Natural killer cell treated with Interleukin-12 subunit alpha and Interleukin-12 subunit beta and Interleukin-15 and Interleukin-18, amount 100 ng/mL, for 72 hours (primary cell): ENCODE measurements at places on chromosomes 7 and 10.

DNA sequence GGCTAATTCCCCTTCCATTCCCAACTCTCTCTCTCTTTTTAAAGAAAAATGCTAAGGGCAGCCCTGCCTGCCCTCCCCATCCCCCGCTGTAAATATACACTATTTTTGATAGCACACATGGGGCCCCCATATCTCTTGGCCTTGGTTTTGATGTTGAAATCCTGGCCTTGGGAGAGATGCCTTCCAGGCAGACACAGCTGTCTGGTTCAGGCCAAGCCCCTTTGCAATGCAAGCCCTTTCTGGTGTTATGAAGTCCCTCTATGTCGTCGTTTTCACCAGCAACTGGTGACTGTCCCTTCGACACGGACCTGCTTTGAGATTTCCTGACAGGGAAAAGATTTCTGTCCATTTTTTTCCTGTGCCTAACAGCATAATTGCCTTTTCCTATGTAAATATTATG is 3.0 kb downstream of the ADRA2A start:
- DNase-seq: no peak
- no peak overlapping the region for H3K27ac ChIP-seq
- peaks cover 3% of the 10 kb centered on the region for H3K4me1 ChIP-seq
- peaks cover 23% of the 10 kb centered on the region for H3K27me3 ChIP-seq
- peak overlapping the region; percentile 36 for H3K4me3 ChIP-seq

DNA sequence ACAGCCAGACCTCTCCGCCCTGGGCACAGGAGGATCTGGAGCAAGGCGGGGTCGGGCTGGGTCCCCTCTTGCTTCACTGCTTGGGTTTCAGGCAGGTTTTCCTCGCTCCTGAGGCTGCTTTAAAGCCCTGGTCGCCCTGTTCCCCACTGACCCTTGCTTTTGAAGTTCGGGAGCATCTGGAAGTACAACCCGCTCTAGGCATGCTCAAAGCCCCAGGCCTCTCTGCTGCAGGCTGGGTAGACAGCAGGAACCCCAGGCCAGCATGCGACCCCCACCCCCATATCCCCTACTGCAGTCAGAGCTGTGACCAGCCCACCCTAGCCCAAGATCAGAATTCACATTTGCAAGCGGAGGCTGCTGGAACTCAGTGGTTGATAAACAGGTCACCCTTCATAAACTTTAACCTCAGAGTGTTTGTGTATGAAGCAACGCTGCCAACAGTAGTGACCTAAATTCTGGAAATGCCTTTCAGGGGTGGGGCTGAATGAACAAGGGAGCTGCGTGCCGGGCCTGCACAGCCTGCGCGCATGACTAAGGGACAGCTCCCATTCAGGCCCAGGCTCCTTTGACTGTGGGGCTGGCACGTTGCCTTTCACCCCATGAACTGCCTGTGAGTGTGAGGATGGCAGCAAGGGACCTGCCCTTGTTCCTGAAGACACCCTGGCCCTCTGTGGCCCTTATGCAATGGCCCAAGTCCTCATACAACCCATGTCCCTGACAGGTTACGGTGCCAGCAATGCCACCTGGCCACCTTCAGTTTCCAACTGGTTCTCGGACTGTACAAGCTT is 52.5 kb downstream of the PROSER2 start:
- peaks cover 7% of the 10 kb centered on the region for H3K27me3 ChIP-seq
- H3K27ac ChIP-seq: no peak overlapping the region
- H3K4me3 ChIP-seq: no peak overlapping the region
- no peaks in the 10 kb centered on the region for H3K36me3 ChIP-seq
- H3K4me1 ChIP-seq: peaks cover 6% of the 10 kb centered on the region

DNA sequence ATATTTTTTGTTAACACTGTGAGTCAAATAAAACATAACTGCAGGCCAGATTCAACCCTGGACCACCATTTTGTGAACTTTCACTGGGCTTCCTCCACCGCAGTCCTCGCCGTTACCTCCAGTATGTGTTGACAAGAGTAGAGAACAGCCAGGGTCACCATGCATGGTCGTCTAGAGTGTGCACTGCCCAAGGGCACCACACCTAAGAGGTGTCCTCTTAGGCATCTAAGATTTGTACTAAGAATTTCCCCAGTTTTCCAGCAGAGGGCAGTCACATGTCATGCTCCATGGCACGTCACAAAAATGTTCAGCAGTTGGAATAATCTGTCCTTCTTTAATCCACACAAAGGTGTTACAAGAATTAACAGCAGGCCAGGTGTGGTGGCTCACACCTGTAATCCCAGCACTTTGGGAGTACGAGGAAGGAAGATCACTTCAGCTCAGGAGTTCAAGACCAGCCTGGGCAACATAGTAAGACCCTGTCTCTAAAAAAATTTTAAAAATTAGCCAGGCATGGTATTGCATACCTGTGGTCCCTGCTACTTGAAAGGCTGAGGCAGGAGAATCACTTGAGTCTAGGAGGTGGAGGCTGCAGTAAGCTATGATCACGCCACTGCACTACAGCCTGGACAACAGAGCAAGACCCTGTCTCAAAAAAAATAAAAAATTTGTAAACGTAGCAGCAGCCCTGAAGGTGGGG is 71.2 kb upstream of the FOXK1 start:
- H3K4me3 ChIP-seq: no peak overlapping the region
- no peak overlapping the region for H3K27ac ChIP-seq
- H3K27me3 ChIP-seq: peaks cover 3% of the 10 kb centered on the region
- peaks cover 8% of the 10 kb centered on the region for H3K4me1 ChIP-seq
- H3K36me3 ChIP-seq: no peaks in the 10 kb centered on the region

DNA sequence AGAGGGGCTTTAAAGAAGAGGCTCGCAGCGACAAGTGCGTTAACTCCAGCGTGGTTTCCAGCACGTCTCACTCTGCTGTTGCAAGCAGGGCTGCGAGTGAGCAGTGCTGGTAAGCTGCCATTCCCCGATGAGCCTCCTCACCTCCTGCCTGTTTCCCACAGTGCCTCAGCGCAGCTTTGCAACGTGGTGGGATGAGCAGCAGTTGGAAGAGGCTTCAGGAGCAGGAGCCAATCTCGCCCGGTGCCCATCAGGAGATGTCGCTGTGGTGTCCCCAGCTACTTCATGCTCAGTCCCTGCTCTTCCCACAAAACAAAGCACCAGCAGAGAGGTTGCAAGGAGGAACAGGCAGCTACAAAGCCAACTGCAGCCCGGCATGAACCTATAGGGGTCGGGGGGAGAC is 2.4 kb upstream of the ADARB2 start:
- H3K4me1 ChIP-seq: no peaks in the 10 kb centered on the region
- H3K27ac ChIP-seq: no peak overlapping the region
- H3K27me3 ChIP-seq: peaks cover 57% of the 10 kb centered on the region
- H3K36me3 ChIP-seq: no peaks in the 10 kb centered on the region
- DNase-seq: no peak

GRCh38 chr7:106915873-106916272 is 50.8 kb downstream of the PIK3CG start:
- H3K27ac ChIP-seq: no peak overlapping the region
- H3K27me3 ChIP-seq: no peaks in the 10 kb centered on the region
- DNase-seq: no peak
- H3K4me3 ChIP-seq: no peak overlapping the region
- peaks cover 24% of the 10 kb centered on the region for H3K36me3 ChIP-seq

GRCh38 chr7:26588511-26588910 is 275.9 kb downstream of the SKAP2 start:
- H3K27ac ChIP-seq: no peak overlapping the region
- no peak overlapping the region for H3K4me3 ChIP-seq
- H3K36me3 ChIP-seq: no peaks in the 10 kb centered on the region
- H3K4me1 ChIP-seq: no peaks in the 10 kb centered on the region

- DNase-seq: no peak
- H3K4me3 ChIP-seq: peak overlapping the region; percentile 90
- no peaks in the 10 kb centered on the region for H3K27me3 ChIP-seq
- peak overlapping the region; percentile 97 for H3K27ac ChIP-seq
- peaks cover 64% of the 10 kb centered on the region for H3K4me1 ChIP-seq
These were observed 97.9 kb upstream of the SAMD8 start for GRCh38 chr10:75013522-75013921.
